ENCODE measurements at places on chromosomes 1 and 21.

GRCh38 chr1:217661407-217661806 lies 30.3 kb downstream of the SPATA17 start:
- DNase-seq, result no peak

DNA sequence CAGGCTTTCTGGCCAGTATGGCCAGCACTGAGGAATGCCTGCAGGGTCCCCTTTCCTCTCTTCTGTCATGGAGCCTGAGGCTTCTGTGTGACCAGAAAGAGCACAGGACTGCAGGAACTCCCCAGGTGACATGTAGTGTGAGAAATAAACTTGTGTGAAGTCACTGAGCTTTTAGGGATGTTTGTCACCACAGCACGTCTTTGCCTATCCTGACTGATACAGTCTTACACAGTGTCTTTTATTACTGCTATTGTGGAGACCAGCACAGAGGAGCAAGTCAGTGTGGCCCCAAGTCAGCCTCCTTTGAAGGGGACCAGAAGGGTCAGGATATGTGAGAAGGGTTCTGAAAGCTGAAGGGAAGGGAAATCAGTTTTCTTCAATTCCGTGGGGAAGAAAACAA lies 102.5 kb downstream of the LAMC2 start:
- no peak for DNase-seq

- no peak for DNase-seq
Observed at GRCh38 chr1:55212349-55213150, 2.6 kb downstream of the USP24 start.

DNA sequence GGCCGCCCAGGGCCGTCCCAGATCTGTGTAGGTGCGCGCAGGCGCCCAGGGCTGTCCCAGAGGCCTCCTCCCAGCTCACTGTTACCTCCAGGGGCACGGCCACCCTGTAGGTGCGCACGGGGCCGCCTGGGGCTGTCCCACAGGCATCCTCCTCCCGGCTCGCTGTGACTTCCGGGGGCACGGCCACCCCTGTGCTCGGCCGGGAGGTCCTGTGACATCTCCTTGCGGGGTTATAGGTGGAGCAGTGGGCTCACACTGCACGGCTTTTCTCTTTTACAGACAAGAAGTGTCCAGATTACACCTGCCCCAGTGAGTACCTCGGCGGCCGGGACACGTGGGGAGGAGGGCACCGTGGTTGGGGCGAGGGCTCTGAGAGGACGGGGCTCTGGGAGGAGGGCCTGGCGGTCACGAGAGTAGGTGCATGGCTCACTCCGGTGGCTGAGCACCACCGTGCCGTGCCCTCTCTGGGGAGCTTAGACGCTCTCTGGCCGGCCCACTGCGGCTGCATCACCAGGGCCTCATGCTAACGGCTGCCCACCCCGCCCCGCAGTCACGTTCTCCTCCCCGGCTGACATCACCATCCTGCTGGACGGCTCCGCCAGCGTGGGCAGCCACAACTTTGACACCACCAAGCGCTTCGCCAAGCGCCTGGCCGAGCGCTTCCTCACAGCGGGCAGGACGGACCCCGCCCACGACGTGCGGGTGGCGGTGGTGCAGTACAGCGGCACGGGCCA lies 21.4 kb downstream of the COL6A1 start:
- no peak for DNase-seq
